ENCODE measurements at places on chromosomes 13 and 19. TPM values are rescaled to one million over a fixed set of nuclear protein-coding genes. Genes with fewer than 3 reads are reported as not detected.

ZSWIM9 gene
- 10.5 TPM for total RNA-seq

GRCh38 chr19:1351381-1351851 is 32.3 kb upstream of the NDUFS7 start:
- no peak for DNase-seq
- H3K4me1 ChIP-seq: peaks cover 16% of the 10 kb centered on the region
- H3K36me3 ChIP-seq: no peaks in the 10 kb centered on the region
- H3K4me3 ChIP-seq: no peak overlapping the region
- H3K27ac ChIP-seq: no peak overlapping the region
- H3K27me3 ChIP-seq: no peaks in the 10 kb centered on the region

PEAK3 gene
- not detected for total RNA-seq

APOC1 gene
- total RNA-seq: 7.0 TPM

- no peak overlapping the region for H3K27ac ChIP-seq
- no peak overlapping the region for H3K4me3 ChIP-seq
- no peaks in the 10 kb centered on the region for H3K27me3 ChIP-seq
- H3K36me3 ChIP-seq: no peaks in the 10 kb centered on the region
- no peaks in the 10 kb centered on the region for H3K4me1 ChIP-seq
These were observed 186.9 kb upstream of the OBI1 start for GRCh38 chr13:78845656-78846365.

GRCh38 chr19:16381756-16382401 is 57.3 kb downstream of the KLF2 start:
- no peaks in the 10 kb centered on the region for H3K27me3 ChIP-seq
- H3K4me1 ChIP-seq: peaks cover 79% of the 10 kb centered on the region
- peaks cover 19% of the 10 kb centered on the region for H3K36me3 ChIP-seq
- H3K27ac ChIP-seq: peak overlapping the region; percentile 66
- no peak for DNase-seq

DNA sequence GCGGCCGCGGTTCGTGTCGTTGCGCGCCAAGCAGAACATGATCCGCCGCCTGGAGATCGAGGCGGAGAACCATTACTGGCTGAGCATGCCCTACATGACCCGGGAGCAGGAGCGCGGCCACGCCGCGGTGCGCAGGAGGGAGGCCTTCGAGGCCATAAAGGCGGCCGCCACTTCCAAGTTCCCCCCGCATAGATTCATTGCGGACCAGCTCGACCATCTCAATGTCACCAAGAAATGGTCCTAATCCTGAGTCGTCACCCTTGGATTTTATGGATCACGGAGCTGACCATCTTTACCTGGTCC is 475 bp downstream of the MRPL57 start:
- no peaks in the 10 kb centered on the region for H3K27me3 ChIP-seq
- H3K4me1 ChIP-seq: peaks cover 21% of the 10 kb centered on the region
- H3K4me3 ChIP-seq: peak overlapping the region; percentile 34
- peak overlapping the region; percentile 89 for H3K27ac ChIP-seq
- no peak for DNase-seq

FOSB gene
- 4.2 TPM for total RNA-seq

ZNF701 gene
- total RNA-seq: 51.1 TPM

ZSCAN22 gene
- total RNA-seq: 5.0 TPM

APOC4 gene
- not detected for total RNA-seq

GRCh38 chr19:35739275-35740107 is 2.8 kb downstream of the IGFLR1 start:
- peaks cover 22% of the 10 kb centered on the region for H3K36me3 ChIP-seq
- peaks cover 57% of the 10 kb centered on the region for H3K4me1 ChIP-seq
- no peak for DNase-seq
- H3K27me3 ChIP-seq: no peaks in the 10 kb centered on the region
- peak overlapping the region; percentile 88 for H3K4me3 ChIP-seq

GRCh38 chr19:35023428-35023827 is 6.8 kb upstream of the SCN1B start:
- H3K27ac ChIP-seq: no peak overlapping the region
- no peaks in the 10 kb centered on the region for H3K27me3 ChIP-seq
- no peaks in the 10 kb centered on the region for H3K4me1 ChIP-seq
- H3K36me3 ChIP-seq: peaks cover 74% of the 10 kb centered on the region
- H3K4me3 ChIP-seq: no peak overlapping the region
- no peak for DNase-seq

- H3K36me3 ChIP-seq: peaks cover 3% of the 10 kb centered on the region
- no peak overlapping the region for H3K27ac ChIP-seq
- H3K27me3 ChIP-seq: peaks cover 14% of the 10 kb centered on the region
- peaks cover 13% of the 10 kb centered on the region for H3K4me1 ChIP-seq
- peak; percentile 73 for DNase-seq
These were observed 13.9 kb downstream of the APLP1 start for GRCh38 chr19:35882114-35882832.

LILRB2 gene
- total RNA-seq: 1.2 TPM

DNA sequence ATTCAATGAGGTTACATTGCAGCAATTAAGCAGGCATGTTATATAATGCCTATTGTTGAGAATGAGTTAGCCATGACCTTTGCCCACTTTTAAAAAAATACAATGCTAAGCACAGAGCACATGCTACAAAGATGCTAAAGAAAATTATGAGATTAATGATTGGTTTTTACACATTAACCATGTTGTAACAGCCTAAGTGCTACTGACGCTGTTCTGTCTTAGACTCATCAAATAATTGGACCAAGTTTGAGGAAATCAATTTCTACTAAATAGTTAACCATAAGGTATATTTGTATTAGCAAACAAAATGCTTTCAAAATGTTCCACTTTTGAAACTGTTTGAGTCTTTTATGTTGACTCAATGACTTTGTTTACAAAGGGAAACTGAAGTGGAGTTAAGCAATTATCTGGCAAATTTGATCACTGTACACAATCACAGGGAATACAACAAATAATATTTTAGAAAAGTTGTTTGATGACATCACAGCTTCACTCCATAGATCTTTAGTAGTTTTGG is 14.3 kb downstream of the MIR17HG start:
- H3K4me3 ChIP-seq: no peak overlapping the region
- no peaks in the 10 kb centered on the region for H3K4me1 ChIP-seq
- no peaks in the 10 kb centered on the region for H3K36me3 ChIP-seq
- no peak overlapping the region for H3K27ac ChIP-seq
- no peaks in the 10 kb centered on the region for H3K27me3 ChIP-seq

ARL11 gene
- total RNA-seq: 0.55 TPM

DNA sequence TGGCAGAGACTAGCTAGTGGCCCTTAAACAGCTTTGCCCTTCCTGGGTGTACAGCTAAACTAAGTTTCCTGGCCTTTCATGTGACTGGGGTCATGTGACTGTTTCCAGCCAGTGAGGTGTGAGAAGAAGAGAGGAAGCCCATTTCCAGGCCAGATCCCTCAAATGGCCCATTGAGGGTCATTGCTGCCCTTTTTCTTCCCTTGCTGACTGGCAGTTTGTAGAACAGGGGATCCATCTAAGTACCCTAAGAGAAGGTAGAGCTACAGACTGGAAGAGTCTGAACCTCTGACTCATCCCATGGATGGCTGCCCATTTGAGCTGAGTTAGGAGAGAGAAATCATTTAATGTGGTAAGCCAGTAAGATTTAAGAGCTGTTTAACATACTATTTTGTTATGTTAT is 2.8 kb downstream of the SWSAP1 start:
- no peaks in the 10 kb centered on the region for H3K27me3 ChIP-seq
- peaks cover 57% of the 10 kb centered on the region for H3K4me1 ChIP-seq
- DNase-seq: no peak
- H3K27ac ChIP-seq: no peak overlapping the region
- H3K36me3 ChIP-seq: no peaks in the 10 kb centered on the region

ZNF677 gene
- 24.2 TPM for total RNA-seq
